GM12891 (cell line): ENCODE measurements at places on chromosomes 3 and 15.

GRCh38 chr3:169760479-169760878, 4.4 kb downstream of the TERC start:
- no peak for DNase-seq

- no peak for DNase-seq
Observed at GRCh38 chr3:79019137-79019923, 748.5 kb downstream of the ROBO1 start.

DNA sequence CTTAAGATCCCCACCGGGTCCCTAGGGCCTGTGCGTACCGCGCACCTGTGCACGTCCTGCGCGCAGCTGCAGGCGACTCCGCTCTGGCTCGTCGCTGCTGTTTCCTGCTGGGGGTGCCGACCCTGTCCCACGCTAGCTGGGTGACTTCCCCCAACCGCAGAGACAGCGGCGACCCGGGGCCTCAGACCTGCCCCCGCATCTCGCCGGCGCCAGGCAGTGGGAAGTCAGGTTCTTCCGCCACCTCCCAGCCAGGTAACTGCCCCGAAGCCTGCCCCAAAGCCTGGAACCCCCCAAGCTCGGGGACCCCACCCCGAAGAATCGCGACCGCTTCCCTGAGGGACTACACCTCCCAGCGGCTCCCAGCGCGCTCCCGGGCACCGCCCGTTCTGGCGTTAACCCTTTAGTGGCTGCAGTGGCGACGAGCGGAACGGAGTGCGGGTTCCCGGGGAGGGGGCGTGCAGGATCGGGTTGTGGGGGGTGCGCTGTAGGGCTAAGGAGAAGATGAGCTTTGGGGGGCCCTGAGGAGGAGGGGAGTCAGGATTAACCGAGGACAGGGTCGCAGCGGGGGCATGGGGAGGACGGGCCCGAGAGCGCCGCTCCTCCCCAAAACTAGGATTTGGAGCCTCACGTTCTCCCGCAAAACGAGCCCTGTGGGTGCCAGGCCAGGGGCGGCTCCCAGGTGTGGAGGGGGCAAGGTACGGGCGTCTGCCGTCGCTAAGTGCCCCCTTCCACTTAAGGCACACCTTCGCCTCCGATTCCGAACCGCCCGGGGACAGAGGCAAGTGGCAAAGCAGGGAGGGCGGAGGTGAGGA, 589 bp downstream of the NEIL1 start:
- DNase-seq: peak; percentile 66

GRCh38 chr15:20356444-20356910, 185.1 kb downstream of the GOLGA6L6 start:
- DNase-seq: peak; percentile 80

DNA sequence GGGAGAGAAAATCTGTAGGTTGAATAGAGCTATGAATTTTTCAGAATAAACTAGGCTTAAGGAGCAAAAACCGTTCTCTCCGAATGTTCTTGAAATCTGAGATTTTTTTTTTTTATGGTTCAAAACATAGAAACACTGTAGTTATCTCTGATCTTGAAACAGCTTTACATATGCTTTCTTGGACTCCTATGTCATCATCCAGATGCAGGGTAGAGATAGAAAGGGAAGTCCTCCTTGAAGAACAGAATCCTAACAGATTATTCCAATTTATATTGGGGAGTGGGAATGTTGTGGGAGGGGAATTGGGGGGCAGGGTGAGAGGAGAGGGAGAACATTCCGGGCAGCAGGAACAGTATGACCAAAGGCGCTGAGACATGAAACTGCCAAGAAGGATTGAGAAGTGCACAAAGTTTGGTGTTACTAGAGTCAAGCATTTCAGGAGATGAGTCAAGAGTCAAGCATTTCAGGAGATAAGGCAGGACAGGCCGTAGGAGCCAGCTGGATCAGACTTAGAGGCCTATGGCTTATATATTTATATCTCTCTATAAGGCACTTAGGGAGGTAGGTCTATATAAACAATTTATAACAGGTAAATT, 21.9 kb upstream of the ST3GAL6 start:
- DNase-seq: no peak

GRCh38 chr3:31240466-31240865, 292.3 kb upstream of the STT3B start:
- DNase-seq: no peak

DNA sequence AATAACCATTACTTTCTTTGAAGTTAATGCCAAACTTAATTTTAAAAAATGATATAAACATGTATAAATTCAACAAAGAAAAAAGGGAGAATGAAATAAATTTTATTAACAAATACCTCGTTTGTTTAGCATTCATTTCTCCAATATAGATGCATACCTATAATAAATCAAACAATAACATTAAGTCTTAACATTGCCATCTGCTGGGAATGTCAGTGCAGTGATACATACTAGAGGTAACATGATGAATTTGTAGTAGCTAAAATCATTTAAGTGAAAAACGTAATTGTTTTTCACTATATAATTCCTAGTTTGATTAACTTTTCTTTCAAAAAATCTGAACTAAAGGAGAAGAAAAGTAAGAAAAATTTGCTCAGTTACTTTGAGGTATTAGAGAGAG, 340.2 kb upstream of the CBLB start:
- DNase-seq: no peak

DNA sequence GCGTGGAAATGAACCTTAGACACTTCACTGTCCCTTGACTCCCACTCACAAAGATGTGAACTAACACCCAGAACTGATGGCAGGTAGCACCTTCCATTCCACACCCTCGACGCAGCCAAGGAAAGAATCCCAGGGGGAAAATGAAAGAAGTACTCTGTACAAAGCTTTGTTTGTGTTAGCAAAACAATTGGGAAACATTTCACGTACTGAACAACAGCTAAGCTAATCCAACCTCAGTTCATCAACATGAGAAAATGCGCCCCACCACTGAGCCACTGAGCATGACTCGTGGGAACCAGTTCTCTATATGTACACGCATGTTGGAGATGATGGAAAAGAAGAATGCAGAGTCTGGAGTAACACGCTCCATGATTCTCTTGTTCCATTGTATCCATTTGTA, 32.0 kb downstream of the CORO2B start:
- no peak for DNase-seq

GRCh38 chr15:64950888-64951287, 38.8 kb downstream of the SPG21 start:
- DNase-seq: no peak

GRCh38 chr3:127831723-127832172, 9.4 kb upstream of the MGLL start:
- no peak for DNase-seq

GRCh38 chr3:61422945-61423673, 138.3 kb upstream of the PTPRG start:
- DNase-seq: no peak

DNA sequence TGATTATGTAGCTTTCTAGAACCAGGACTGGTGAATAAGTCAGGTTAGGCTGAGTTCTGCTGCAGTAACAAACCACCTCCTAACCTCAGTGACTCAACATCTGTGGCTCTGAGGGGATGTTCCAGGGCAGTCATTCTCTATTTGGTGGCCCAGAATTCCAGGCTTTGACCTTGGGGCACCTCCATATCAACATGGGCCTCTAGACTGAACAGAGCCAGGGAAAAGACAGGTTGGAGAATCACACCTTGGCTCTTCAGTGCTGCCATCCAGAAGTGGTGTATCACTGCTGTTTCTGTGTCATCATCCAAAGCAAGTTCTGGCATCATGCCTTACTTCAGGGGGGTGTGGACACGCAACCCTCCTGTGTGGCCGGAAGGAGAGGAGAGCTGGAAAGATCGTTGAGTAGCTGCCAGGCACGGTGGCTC, 15.3 kb downstream of the ZBTB47 start:
- DNase-seq: no peak

DNA sequence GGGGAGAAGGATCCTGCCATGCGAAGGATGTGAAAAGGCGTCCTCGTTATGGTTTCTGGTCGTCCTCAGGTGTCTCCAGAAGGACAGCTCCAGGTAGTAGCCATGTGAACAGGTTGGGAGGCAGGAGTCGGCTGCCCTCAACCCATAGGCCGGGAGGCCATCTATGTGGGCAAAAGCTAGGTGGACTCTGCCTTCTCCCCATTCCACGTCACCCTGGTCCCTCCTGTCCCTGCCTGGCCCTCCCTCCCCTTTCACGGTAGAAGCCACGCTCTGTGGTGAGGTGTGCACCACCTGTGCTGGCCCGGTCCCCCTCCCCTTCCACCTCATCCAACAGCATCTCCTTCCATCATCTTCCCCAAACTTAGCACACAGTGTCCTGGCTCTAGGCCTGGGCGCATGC, 16.3 kb downstream of the ITIH3 start:
- no peak for DNase-seq

DNA sequence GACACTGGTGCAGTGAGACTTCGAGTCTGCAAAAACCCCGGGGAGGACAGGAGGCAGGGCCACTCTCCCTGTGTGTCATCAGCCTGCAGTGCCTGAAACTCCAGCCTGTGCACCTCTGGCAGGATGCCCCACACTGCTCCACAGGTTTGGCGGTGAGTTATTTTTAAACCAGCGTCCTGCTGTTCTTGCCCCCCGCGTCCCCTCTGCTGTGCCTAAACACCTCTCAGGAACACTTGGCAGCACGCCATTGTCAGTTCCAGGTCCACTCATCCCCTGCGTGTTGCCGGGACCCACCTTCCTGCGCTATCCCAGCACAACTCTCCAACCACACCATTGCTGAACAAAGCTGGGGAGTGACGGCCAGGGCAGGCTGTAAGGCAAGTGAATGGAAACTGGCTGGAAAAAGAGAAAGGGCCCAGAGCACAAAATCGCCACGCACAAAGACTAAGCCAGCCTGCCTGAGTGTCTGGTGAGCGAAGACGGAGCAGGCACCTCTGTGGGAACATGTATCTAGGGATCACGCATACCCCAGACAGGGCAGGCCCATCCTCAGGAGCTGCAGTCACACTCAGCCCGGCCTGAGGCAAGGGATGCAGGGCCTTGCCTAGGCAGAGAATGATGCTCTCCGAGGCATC, 3.1 kb upstream of the PLA2G4F start:
- DNase-seq: no peak

GRCh38 chr15:65828585-65828984, 36.5 kb upstream of the DENND4A start:
- DNase-seq: no peak

- DNase-seq: no peak
Observed at GRCh38 chr15:62672268-62672667, 370.3 kb upstream of the TPM1 start.

GRCh38 chr3:133943639-133944141, 48.0 kb upstream of the RAB6B start:
- no peak for DNase-seq

DNA sequence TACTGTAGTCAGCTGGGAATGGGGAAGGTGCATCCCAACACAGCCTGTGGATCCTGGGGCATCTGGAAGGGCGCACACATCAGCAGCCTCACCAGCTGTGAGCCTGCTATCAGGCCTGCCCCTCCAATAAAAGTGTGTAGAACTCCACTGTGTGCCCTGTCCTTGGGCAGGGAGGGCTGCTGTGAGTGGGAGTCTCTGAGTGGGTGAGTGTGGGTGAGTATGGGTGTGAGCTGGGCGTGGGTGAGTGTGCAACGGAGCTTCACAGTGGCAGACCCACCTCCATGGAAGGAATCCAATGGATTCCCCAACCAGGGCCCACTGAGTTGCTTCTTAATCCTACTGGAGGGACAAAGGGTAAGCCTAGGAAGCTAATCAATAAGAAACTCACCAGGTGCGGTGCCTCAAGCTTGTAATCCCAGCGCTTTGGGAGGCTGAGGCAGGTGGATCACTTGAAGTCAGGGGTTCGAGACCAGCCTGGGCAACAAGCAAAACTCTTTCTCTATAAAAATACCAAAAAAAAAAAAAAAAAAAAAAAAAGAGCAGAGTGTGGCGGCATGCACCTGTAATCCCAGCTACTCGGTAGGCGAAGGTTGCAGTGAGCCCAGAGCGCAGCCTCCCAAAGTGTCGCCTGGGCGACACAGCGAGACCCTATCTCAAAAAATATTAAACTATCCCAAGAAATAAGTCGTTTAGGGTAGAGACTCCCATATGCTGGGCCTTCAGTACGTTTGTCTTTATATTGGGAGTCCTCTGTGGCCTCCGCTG, 555 bp upstream of the RCCD1 start:
- DNase-seq: no peak

- DNase-seq: no peak
Observed at GRCh38 chr15:88740356-88740755, 62.9 kb upstream of the ACAN start.

- no peak for DNase-seq
Observed at GRCh38 chr15:60635507-60636352, 156.8 kb upstream of the ICE2 start.
